Cardiac muscle cell (in vitro differentiated cells and primary cell): ENCODE measurements at places on chromosomes 11 and 22. TPM values are rescaled to one million over a fixed set of nuclear protein-coding genes. Genes with fewer than 3 reads are reported as not detected.

DNA sequence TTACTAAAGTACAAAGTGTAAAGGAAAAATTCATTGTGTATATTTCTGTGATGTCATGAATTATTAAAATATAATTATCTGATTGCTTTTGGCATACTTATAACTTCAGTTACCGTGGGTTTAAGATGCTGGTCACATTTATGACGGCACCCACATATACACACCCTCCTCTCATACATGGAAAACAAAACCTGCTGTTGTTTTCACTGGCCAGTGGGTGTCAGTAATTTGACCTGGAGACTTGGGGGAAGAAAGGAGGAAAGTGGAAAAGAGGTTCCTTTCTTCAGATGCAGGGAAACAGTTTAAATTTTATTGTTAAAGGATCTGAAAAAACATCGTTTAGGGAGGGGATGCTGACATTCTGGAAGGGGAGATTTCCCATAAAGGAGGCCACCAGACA, 742 bp upstream of the BBOX1 start:
- DNase-seq: no peak

DNA sequence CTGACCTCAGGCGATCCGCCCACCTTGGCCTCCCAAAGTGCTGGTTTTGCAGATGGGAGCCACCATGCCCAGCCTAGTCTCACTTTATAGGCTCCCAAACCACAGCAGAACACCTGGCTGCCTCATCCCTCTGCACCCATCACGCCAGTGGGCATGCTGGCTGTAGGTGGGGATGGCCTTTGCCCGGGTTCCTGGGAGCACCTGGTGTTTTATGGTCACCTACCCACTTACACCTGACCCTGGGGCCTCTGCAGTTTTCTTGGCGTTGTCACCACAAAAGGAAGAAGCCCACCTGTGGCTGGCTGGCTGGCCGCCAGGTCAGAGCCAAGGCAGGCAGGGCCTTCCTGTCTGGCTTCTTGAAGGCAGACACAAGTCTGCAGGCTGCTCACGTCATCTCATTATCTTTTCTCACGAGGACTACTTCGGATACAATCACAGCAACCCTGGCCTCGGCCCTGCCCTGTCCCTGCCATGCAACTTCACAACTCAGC, 8.2 kb downstream of the RRP7A start:
- DNase-seq: no peak

GRCh38 chr22:31177420-31178162, 17.6 kb downstream of the RNF185 start:
- no peak for DNase-seq

DNA sequence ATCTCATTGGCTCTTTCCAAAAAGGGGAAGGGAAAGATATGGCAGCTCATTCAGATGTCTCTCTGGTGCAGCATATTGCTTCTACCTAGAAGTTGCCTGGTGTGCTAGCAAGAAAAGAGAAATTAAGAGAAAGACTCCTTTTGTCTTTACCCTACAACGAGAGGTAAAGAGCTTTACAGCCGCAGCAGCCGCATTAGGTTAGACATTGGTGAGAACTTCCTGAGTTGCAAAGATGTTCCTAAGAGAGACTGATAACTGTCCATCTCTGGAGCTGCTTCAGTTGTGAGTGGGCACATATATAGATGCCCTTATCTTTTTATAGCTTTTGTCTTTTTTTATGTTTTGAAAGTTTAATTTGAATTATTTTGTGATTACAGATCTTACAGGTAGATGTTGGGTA, 80.8 kb upstream of the NNMT start:
- DNase-seq: no peak

DNA sequence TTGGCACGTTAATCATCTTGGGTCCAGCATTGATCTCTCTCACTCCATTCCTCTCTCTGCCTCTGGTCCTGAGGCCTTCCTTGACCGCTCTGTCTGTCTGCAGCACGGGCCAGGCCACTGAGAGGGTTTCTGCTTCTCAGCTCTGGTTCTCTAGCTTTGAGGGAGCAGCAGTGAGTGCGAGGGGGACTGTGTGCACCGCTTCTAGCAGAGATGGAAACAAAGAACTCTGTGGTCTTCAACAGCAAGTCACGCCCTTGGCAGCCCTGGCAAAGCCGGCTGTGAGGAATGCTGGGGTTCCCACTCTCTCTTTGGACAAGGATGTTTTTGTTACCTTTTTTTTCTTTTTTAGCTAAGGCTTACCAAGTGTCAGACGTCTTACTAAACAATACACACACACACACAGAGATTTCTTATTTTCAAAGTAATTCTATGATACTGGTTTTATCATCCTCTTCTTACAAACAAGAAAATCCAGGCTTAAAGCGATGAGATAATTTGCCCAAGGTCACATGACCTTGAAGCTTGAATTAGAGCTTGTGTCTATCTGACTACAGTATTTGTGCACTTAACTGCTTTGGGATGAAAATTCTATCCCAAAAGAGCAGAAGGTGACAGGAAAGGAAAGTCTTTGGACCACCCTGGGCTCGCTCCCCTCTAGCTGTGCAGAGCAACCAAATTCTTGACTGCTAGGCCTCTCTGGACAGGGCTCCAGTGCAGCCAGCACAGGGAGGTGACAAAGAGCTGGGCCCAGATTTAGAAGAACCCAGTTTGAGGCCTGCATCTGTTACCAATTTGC, 293.2 kb downstream of the NTM start:
- no peak for DNase-seq

- no peak for DNase-seq
Measured at GRCh38 chr11:117820071-117820470, 4.5 kb downstream of the FXYD2 start.

Gene POU2AF1
- not detected in 2 replicates for total RNA-seq

DNA sequence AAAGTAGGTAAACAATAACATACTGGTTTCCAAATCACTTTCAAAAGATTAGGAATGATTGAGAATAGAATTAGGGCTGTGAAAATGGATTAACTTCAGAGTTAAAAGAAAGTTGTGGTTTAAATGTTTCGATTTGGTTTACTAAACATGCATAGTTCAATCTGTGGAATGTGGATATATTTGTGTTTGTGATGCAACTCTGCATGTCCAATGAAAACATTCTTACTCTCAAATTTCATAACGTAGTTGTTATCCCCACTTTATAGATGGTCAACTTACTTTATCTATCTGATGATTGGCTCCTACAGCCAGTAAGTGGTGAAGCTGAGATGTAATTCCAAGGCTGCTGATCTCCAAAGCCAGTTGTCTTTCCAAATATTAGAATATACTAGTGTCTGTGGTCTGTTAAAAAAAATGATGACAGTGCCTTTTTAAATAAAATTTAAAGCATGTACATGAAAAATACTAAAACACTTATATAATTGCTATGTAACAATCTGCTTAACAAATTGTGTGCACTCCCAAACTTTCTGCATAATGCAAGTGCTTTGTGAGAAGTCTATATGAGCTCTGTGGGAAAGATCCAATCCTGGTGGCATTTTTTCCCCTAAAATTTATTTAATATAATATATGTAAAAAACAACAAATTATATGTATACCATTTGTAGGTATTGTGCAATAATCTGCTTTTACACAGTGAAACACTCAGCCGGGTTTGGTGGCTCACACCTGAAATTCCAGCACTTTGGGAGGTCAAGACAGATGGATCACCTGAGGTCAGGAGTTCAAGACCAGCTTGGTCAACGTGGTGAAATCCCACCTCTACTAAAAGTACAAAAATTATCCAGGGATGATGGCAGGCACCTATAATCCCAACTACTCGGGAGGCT, 9.7 kb upstream of the SIK3 start:
- DNase-seq: peak; percentile 39

Gene KDM4E
- total RNA-seq: not detected in 2 replicates

- no peak for DNase-seq
Measured at GRCh38 chr11:27795955-27796861, 96.0 kb upstream of the BDNF start.

DNA sequence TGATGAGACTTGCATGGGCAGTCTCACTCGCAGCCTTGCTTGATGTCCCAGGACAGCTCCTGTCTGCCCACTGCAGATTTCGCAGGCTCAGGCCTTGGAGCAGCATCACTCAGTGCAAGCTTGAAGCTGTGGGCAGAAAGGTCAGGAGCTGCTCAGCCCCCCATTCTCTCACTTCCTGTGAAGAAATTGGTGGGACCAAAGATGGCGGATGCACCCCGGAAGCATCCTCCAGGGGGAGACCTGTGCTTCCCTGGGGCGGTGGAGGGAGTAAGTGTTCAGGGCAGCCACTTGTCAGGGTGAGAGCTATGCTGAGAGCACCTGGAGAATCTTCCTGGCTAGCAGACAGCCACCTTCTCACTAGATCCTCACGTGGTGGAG, 11.3 kb downstream of the PLAAT2 start:
- no peak for DNase-seq

Gene SCGB1A1
- not detected in 2 replicates for total RNA-seq

DNA sequence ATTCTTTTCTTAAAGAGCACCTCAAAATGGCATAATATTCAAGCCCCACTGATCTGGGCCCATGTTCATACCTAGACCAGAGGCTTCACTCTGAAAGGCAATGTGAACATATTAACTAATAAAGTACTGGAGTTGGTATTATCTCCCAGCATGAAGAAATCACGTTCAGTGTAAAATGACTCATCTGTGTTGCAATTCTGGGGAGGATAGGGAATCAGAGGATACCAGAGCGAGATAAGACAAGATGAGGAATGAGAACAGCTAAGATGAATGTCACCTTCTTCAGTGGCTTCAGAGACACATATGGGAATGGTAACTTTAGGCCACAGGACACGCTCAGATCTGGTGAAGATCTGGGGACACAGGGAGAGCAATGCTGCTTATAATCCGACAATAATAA, 121.1 kb downstream of the NTM start:
- peak; percentile 72 for DNase-seq

- DNase-seq: no peak
Measured at GRCh38 chr11:85661972-85662664, 2.8 kb downstream of the CREBZF start.

DNA sequence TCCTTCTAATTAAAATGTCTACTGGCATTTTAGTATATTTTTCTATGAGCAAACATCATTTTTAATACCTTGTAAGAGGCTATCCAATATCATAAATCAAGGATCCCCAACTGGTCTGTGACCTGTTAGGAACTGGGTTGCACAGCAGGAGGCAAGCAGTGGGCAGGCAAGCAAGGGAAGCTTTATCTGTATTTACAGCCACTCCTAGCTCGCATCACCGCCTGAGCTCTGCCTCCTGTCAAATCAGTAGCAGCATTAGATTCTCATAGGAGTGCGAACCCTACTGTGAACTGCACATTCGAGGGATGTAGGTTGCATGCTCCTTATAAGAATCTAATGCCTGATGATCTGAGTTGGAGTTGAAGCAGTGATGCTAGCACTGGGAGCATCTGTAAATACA, 70.2 kb upstream of the CREB3L1 start:
- DNase-seq: no peak

Gene SOX6
- total RNA-seq: 7.6 and 9.6 TPM in 2 replicates

Gene IGSF22
- total RNA-seq: 0.03 and 0.32 TPM in 2 replicates

Gene C11orf97
- not detected in 2 replicates for total RNA-seq

DNA sequence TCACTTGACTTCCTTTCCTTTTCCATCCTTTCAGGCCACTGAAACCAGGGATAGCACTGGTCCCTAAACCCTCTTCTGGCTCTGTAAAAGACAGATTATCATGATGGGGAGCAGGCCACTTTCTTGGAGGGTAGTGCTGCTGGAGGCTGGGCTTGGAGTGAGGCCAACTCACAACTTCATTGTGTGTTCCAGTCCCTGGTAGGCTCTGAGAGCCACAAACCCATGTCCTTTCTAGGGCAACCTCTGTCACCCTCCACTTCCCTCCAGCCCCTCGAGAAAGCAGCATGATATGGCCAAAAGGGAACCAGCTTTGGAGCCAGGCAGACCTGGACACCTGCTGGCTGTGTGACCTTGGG, 2.3 kb downstream of the TKFC start:
- no peak for DNase-seq

DNA sequence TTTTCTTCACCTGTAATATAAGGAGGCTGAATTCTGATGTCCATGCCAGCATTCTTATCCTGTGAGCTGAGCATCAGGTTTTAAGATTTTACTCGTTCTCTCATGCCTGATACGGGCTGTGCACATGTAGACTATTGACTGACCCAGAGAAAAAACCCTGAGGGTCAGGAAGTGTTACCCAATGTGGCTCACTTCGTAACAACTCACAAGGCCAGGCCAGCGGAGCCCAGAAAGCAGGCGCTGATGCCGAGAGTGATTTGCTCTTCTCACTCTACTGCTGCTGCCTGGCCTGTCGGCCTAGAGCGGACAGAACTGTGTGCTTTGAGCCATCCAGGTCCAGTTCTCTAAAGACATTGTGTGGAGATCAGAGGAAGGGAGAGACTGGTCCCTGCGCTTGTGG, 10.8 kb downstream of the THYN1 start:
- DNase-seq: no peak

- no peak for DNase-seq
Measured at GRCh38 chr11:119404872-119405271, 18.1 kb downstream of the THY1 start.

Gene BUD13
- 19.5 and 19.8 TPM in 2 replicates for total RNA-seq

GRCh38 chr11:96299155-96299888, 43.7 kb downstream of the MAML2 start:
- DNase-seq: no peak

DNA sequence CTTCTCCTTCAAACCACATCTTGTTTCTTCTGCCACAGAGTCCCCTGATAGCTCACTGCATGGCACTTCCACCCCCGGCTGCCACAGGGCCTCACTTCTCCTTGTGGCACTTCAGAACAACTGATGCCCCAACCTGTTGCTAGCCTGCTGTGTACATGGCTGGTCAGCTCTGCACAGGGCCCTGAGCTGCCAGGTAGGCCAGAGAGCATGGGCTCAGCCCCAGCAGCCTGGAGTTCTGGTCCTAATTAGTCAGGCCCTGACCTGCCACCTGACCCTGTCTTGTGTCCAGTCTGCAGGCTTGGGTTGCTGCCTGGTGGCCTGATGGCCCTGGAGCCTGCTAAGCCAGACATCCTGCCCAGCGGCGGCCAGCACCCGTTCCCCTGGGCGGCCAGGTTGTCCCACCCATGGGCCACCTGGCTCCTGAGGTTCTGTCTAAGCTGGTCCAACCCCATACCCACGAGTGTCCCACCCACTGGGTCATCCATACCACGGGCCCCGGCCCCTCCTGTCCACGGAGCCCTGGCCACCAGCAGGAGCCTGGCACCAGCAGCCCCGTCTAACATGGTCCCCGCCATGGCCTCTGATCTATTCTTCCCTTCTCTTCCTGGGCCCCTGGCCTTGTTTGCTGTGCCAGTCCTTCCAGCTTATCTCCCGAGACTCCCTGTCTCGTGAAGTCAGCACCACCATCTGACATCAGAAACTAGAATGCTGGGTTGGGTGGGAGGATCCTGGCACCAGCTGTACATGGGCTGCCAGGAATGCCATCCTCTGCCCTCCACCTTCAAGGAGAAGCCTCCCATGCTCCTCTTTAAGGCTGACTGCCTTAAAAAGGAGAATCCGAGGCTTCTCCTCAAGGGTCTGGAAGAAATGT, 3.1 kb upstream of the CERK start:
- DNase-seq: no peak

Gene HOATZ
- total RNA-seq: not detected in 2 replicates

- DNase-seq: no peak
Measured at GRCh38 chr11:126186025-126186698, 25.3 kb downstream of the RPUSD4 start.

Gene SLC22A6
- total RNA-seq: not detected in 2 replicates

- peak; percentile 90 for DNase-seq
Measured at GRCh38 chr22:19629720-19630419, 84.4 kb upstream of the SEPTIN5 start.

GRCh38 chr11:119472856-119473222, 49.9 kb upstream of the THY1 start:
- DNase-seq: no peak
